ENCODE measurements at places on chromosomes 1 and 21.

- H3K27me3 ChIP-seq, result no peaks in the 10 kb centered on the region
- H3K36me3 ChIP-seq, result no peaks in the 10 kb centered on the region
- no peak overlapping the region for H3K4me3 ChIP-seq
- peaks cover 10% of the 10 kb centered on the region for H3K4me1 ChIP-seq
- H3K27ac ChIP-seq, result no peak overlapping the region
- DNase-seq, result no peak
Measured at GRCh38 chr1:18090636-18091035, 17.0 kb upstream of the IGSF21 start.

DNA sequence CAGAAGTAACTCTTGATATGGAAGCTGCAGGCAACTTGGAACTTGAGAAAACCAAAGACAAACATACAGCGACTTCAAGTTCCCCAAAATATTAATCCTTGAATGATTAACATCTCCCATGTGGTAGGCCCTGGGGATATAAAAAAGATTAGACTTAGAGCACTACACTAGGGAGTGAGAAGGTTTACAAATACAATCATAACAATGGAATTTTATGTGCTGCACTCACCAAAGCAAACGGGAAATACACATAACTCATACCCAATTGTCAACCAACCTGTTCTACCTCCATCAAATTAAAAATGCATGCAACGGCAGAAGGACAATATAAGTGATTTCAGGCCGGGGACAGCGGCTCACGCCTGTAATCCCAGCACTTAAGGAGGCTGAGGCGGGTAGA, 3.7 kb downstream of the SMYD3 start:
- no peak overlapping the region for H3K4me3 ChIP-seq
- H3K27me3 ChIP-seq, result peaks cover 10% of the 10 kb centered on the region
- no peak overlapping the region for H3K27ac ChIP-seq

GRCh38 chr1:30277911-30278310, 445.5 kb downstream of the MATN1 start:
- H3K36me3 ChIP-seq, result no peaks in the 10 kb centered on the region
- DNase-seq, result no peak
- no peaks in the 10 kb centered on the region for H3K4me1 ChIP-seq
- H3K27ac ChIP-seq, result no peak overlapping the region

- no peaks in the 10 kb centered on the region for H3K4me1 ChIP-seq
- H3K4me3 ChIP-seq, result no peak overlapping the region
- no peak for DNase-seq
- H3K36me3 ChIP-seq, result no peaks in the 10 kb centered on the region
- H3K27me3 ChIP-seq, result peaks cover 11% of the 10 kb centered on the region
Measured at GRCh38 chr1:212512816-212513559, 80.3 kb downstream of the NENF start.

DNA sequence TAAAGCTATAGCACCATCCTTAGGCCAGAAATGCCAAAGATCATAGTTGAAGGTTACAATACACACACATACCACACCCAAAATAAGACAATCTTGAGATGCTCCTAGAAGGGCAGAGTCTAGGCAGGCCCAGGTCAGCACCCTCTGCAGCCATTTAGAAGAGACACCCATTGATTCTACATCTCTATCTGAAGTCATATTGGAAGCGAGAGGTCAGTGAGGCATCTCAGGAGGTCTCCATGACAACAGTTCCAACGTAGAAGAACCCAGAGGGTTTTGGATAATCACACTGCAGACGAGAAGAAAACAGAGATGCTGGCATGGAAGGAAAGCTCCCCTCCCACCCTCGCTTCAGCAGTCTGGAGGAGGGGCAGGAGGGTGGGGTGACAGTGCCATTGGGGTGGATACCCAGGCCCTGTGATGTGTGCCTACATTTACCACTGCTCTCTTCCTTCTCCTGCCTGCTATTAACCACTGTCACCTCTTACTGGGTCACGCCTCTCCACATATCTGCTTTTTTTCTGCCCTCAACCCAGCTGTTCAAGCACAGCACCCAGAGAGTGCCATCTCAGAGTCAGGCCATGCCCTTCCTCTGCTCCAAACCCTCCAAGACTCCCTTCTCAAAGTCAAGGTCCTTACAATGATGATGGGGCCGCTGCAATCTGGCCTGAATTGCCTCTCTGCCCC, 6.2 kb downstream of the TMCO4 start:
- peaks cover 2% of the 10 kb centered on the region for H3K27me3 ChIP-seq
- no peak overlapping the region for H3K4me3 ChIP-seq
- no peaks in the 10 kb centered on the region for H3K36me3 ChIP-seq
- no peak for DNase-seq

- DNase-seq, result no peak
- H3K27me3 ChIP-seq, result peaks cover under 1% of the 10 kb centered on the region
- no peak overlapping the region for H3K4me3 ChIP-seq
Measured at GRCh38 chr1:232209357-232209756, 420.6 kb downstream of the SIPA1L2 start.

GRCh38 chr1:209618756-209619420, 33.3 kb downstream of the LAMB3 start:
- H3K4me3 ChIP-seq, result no peak overlapping the region
- peaks cover 4% of the 10 kb centered on the region for H3K36me3 ChIP-seq
- peaks cover 3% of the 10 kb centered on the region for H3K4me1 ChIP-seq
- peaks cover 9% of the 10 kb centered on the region for H3K27me3 ChIP-seq
- DNase-seq, result no peak

- H3K27ac ChIP-seq, result no peak overlapping the region
- DNase-seq, result no peak
- no peaks in the 10 kb centered on the region for H3K4me1 ChIP-seq
- H3K27me3 ChIP-seq, result peaks cover 3% of the 10 kb centered on the region
- H3K4me3 ChIP-seq, result no peak overlapping the region
Measured at GRCh38 chr1:58282623-58283387, 263.7 kb downstream of the OMA1 start.

GRCh38 chr1:237556911-237557310, 333.8 kb downstream of the ZP4 start:
- H3K36me3 ChIP-seq, result no peaks in the 10 kb centered on the region
- H3K4me3 ChIP-seq, result no peak overlapping the region
- H3K4me1 ChIP-seq, result no peaks in the 10 kb centered on the region
- DNase-seq, result no peak
- no peaks in the 10 kb centered on the region for H3K27me3 ChIP-seq
- no peak overlapping the region for H3K27ac ChIP-seq

DNA sequence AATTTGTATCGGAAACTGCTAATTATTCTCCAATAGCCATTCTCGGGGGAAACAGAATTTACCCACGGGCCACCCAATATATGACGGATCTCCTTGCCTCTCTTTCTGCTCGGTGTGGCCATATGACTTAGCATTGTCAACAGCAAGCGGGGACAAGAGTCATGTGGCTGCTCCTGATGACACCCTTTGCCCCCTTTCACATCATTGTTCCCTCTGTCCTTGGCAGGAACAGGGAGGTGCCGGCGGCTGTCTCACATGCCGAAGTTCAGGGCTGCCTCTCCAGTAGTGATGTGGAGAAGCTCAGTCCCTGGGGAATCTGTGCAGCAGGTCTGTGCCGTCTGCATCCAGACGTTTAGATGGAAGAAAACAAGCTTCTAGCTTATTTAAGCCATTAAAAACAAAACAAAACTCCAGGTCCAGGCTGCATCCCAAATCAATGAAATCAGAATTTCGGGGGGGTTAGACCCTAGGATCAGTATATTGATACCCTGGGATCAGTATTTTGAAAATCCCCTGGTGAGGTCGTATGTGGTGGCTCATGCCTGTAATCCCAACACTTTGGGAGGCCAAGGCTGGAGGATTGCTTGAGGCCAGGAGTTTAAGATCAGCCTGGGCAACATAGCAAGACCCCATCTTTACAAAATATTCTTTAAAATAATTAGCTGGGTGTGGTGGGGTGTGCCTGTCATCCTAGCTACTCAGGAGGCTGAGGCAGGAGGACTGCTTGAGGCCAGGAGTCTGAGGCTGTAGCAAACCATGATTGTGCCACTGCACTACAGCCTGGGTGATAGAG, 10.8 kb downstream of the MYOM3 start:
- DNase-seq, result no peak
- H3K4me1 ChIP-seq, result no peaks in the 10 kb centered on the region
- no peaks in the 10 kb centered on the region for H3K36me3 ChIP-seq

GRCh38 chr1:10924030-10924429, 88.4 kb upstream of the TARDBP start:
- H3K4me1 ChIP-seq, result no peaks in the 10 kb centered on the region
- no peaks in the 10 kb centered on the region for H3K36me3 ChIP-seq
- no peak overlapping the region for H3K4me3 ChIP-seq
- no peak overlapping the region for H3K27ac ChIP-seq
- peaks cover 1% of the 10 kb centered on the region for H3K27me3 ChIP-seq

DNA sequence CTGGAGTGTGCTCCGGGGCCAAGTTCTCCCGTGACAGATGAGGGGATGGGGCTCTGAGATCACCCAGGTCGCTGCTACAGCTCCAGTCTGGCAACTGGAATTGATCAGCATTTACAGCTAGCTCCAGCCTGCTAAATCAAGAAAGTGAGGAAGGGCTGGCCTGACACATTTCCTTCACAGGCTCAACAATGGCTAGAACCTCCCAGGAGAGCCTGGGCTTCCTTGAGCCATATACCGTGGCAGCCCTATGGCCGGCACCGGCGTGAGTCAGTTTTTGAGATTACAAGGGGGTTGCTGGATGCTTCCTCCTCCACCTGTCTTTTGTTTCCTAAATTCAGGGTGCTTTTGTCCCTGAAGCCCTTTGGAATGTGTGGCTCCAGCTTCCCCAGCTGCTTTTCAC, 104.2 kb downstream of the ETS2 start:
- peaks cover 2% of the 10 kb centered on the region for H3K27me3 ChIP-seq
- H3K4me1 ChIP-seq, result peaks cover 7% of the 10 kb centered on the region
- H3K4me3 ChIP-seq, result no peak overlapping the region
- DNase-seq, result no peak
- H3K27ac ChIP-seq, result no peak overlapping the region
- no peaks in the 10 kb centered on the region for H3K36me3 ChIP-seq

DNA sequence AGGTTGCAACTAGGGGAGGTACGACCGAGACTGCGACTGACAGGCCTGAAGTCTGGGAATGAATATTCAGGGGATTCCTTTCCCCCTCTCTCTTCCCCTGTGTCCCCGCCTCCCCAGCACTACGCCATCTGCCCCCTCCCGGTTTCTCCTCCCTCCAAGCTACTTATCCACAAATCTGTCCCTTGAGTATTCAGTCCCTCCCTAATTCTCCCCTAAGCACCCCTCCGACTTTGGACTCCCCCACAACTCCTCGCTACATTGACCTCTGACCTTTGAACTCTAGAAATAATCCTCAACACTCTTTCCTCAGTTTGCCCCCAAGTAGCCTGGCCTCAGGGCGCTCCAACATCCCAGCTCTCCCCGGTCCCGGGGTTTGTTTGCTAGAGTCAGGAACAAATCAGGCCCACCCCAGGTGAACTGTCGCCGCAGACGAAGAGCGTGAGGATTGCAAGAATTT, 393 bp downstream of the LYSMD1 start:
- peaks cover 4% of the 10 kb centered on the region for H3K27me3 ChIP-seq
- peak overlapping the region; percentile 99 for H3K4me3 ChIP-seq
- H3K27ac ChIP-seq, result peak overlapping the region; percentile 97
- DNase-seq, result peak; percentile 17
- peaks cover 23% of the 10 kb centered on the region for H3K36me3 ChIP-seq

DNA sequence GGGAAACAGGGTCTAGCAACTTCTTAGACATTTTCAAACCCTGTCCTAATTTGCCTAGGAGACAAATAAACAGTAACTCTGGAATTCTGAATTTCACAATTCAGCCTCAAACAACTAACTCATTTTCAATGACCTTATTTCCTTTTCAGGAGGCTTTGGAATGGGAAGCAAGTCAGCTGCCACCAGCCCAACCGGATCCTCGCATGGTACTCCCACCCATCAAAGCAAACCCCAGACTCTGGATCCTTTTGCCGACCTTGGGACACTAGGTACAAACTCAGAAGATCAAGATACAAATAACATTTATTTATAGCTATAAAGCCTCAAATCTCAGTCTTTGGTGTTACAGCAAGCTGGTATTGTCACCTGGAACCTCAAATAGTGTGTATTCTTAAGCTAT, 18.9 kb upstream of the LEPR start:
- H3K4me3 ChIP-seq, result no peak overlapping the region
- no peaks in the 10 kb centered on the region for H3K4me1 ChIP-seq
- H3K36me3 ChIP-seq, result no peaks in the 10 kb centered on the region
- H3K27ac ChIP-seq, result no peak overlapping the region

- no peak for DNase-seq
- no peaks in the 10 kb centered on the region for H3K36me3 ChIP-seq
- no peak overlapping the region for H3K27ac ChIP-seq
- H3K4me1 ChIP-seq, result peaks cover 9% of the 10 kb centered on the region
Measured at GRCh38 chr1:24311741-24312140, 7.4 kb upstream of the GRHL3 start.

- H3K27ac ChIP-seq, result no peak overlapping the region
- peaks cover 3% of the 10 kb centered on the region for H3K27me3 ChIP-seq
- no peak overlapping the region for H3K4me3 ChIP-seq
- H3K36me3 ChIP-seq, result peaks cover 4% of the 10 kb centered on the region
- DNase-seq, result no peak
Measured at GRCh38 chr1:29485096-29485925, 249.0 kb downstream of the PTPRU start.
